ENCODE measurements at places on chromosomes 12 and 14.
A peak's percentile ranks its signal among the peaks of the same experiment; 100 is the strongest.

GRCh38 chr14:101834800-101835547 is 73.5 kb downstream of the PPP2R5C start:
- no peak for DNase-seq

DNA sequence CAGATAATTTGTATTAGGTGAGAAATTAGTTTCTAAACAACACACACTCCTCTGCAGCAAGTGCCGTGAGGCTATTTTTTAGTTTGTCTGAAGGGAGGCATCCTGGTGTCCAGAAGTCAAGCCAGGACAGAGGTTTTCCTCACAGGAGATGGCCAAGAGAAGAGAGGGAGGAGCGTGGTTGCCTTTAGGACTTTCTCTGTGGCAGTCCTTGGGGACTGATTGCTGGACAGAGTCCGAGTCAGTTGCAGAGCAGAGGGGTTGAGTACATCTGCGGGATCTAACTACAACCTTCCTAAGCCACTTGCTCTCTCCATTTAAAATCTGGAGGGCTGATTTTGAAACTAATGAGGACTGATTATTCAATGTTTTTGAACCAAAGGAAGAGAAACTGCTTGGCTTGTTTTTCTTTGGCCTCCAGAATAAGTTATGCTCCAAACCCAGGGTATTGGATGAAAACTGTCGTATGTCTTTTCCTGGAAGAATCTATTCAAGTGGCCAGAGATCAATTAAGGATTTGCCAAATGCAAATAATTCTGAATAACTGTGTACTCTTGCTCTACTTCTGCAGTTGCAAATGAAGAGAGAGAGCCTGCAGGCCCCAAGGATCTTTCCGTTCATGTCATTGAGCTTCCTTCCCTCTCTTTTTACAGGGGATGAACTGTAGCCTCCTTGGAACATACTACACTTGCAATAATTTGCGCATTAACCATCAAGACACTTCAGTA is 1.2 kb downstream of the SLCO1C1 start:
- DNase-seq: no peak

DNA sequence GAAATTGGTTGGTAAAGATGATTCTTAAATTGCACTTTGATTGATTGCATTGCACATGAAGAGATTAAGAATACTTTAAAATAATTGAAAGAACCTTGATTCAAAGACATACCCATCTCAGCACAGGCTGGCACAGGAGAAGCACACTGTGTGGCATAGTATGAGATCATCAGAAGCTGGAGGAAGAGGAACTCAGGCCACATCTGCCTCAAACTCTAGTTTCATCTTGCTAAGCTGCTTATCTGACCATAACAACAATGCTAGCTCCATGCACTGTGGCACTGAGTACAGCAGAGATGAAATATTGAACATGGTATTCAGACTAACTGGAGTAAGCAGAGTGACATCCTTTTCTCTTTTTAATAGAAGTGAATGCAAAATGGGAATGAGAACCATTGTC is 99.1 kb downstream of the TBC1D30 start:
- DNase-seq: no peak

- DNase-seq: peak; percentile 86
These were observed 122.3 kb upstream of the RFLNA start for GRCh38 chr12:124172636-124173035.

- DNase-seq: no peak
These were observed 86.6 kb downstream of the PAPLN start for GRCh38 chr14:73323896-73324399.

DNA sequence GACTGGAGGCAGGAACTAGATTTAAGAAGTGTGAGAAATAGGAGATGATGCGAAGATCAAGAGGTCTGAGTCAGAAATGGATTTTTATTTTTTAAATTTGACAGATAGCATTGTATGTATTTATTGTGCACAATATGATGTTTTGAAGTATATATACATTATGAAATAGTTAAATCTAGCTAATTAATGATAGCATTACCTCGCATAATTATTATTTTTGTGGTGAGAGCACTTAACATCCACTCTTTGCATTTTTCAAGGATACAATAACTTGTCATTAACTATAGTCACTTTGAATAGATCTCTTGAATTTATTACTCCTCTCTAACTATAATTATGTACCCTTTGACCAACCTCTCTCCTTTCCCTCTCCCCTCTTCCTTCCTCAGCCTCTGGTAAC is 3.7 kb downstream of the SMOC1 start:
- DNase-seq: no peak

GRCh38 chr12:638953-639557 is 24.2 kb downstream of the NINJ2 start:
- DNase-seq: no peak

- peak; percentile 58 for DNase-seq
These were observed 8.0 kb upstream of the CERS5 start for GRCh38 chr12:50174971-50175715.

DNA sequence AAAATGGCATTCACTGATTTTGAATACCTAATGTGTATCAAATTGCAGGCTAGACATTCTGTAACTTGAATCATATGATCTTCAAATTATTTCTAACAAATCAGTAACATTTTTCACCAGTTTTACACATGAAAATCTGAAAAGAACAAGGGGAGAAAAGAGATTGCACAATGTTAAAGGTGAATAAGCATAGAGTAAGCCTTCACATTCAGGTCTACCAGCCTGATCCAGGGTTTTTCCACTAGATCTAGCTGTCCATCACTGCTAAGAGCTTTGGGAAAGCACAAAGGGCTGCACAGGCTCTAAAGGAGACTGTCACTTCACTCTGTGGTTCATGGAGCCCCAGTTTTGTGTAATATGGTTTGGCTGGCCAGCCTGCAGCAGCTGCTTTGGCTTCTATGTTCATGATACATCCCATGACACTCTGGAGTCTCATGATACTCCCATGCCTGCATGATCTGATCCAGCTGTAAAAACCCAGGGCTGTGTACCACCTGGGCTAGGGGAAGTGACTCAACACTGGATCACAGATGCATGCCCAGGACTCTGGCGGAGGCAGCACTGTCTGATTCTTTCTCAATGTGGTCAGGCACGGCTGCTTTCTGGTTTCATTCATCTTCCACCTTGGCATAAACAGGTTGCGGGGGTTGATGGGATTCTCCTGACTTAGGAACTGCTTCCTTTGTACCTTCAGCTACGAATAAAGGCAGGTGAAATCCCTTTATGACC is 859.7 kb downstream of the GALC start:
- peak; percentile 87 for DNase-seq

GRCh38 chr12:68529466-68529865 is 81.2 kb upstream of the RAP1B start:
- DNase-seq: no peak

- DNase-seq: no peak
These were observed 344 bp downstream of the LPAR5 start for GRCh38 chr12:6635375-6635855.

GRCh38 chr12:89098441-89099112 is 253.7 kb downstream of the DUSP6 start:
- DNase-seq: peak; percentile 79

GRCh38 chr14:104240434-104241157 is 102.2 kb downstream of the KIF26A start:
- DNase-seq: no peak

DNA sequence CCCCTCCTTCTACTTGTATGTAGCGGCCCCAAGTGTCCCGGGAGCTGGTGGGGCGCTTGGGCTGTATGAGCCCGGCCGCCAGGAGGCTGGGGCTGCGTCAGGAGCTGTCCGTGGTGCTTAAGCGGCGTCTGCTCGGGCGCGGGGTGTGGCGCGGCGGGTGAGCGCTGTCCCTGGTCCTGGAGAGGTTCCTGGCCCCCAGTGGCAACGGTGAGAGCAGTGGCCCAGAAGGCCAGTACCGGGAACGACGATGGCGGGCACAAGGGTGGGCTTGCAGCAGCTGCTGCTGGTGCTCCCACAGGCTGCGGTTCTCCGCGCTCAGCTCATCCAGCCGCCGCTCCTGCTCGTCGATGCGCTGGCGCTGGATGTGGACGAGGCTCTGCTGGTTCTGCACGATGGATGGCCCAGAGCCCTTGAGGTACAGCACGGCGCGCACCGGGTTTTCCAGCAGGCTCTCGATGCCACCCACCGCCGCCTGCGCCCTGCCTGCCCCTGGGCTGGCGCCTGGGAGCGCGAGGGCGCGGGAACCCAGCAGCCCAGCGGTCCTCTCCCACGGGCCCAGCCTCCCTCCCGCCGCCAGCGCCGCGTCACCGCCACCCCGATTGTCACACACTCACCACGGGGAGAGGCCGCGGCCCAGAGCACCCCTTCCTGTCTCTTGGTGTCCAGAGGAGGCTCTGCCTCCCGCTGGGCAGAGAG is 41.9 kb upstream of the FKBP4 start:
- DNase-seq: peak; percentile 70

DNA sequence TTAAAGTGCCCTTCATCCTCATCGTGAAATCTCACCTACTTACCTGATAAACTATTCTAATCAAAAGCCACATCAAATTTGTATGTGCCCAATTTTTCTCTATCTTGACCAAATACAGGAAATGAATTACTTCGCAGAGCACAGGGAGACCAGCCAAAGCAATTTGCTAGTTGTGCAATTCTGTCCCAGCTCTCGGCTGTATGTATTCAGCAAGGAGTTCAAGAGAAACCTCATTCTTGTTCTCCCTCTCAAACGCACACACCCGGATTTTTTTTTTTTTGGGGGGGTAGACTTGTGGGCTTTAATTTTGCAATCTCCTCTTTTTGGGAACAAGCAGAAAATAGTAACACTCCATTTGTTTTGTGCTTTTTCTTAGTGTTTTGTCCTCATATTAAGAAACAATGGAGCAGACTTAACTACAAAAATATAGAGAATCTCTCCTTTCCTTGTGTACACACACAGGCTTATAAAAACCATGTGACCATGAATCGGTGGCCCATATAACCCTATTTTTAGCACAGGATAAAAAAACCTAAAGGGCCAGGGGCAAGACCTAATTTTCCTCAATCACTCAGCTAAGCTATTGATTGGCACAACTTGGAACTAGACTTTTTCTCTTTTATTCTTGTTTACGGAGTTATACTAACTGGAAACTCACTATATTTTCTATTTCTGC is 64.2 kb downstream of the MBIP start:
- DNase-seq: no peak

GRCh38 chr14:68891851-68892660 is 87.0 kb downstream of the ACTN1 start:
- peak; percentile 53 for DNase-seq
